NCI-H1417 treated with DMSO at 0.1 percent for 48 hours (cell line): ENCODE measurements at places on chromosomes 5 and 9.

DNA sequence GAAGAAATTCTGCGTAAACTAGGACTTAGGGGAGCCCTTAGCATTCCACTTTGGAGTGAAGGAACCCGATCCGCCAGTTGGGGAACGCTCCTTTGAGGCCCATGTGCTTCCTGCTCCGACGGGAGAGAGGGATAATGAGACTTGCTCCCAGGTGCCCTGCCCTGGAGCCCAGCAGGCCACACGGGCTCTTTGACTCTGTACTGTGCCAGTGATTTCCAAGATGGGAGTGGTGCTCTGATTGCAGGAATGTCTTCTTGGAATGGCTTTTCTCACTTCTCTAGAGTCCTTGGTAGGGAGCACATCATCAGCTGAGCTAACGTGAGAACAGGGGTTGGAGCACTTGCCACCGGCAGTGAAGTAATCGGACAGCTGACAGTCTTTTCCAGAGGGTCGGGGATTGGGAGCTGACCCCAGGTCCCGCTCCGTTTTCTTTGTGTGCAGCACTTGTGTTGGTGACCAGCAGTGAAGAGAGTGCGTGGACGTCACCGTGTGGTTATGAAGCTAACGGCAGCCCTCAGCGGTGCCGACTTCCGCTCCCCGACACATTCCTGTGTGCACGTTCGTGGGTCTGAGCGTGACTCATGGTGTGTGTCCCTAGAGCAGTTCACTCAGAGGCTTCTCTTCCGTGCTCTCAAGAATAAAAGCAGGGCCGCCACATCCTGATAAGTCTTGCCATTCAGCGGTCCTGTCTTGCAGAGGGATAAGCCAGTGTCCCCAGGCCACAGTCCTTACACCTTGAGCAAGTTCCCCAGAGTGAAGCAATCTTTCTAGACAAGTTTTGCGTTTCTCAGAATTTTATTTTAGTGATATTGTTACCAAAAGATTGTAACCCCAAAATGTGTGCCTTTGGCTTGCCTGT is 25.6 kb downstream of the ABL1 start:
- no peak for DNase-seq

GRCh38 chr9:4923580-4924544 is 61.2 kb upstream of the JAK2 start:
- no peak for DNase-seq

DNA sequence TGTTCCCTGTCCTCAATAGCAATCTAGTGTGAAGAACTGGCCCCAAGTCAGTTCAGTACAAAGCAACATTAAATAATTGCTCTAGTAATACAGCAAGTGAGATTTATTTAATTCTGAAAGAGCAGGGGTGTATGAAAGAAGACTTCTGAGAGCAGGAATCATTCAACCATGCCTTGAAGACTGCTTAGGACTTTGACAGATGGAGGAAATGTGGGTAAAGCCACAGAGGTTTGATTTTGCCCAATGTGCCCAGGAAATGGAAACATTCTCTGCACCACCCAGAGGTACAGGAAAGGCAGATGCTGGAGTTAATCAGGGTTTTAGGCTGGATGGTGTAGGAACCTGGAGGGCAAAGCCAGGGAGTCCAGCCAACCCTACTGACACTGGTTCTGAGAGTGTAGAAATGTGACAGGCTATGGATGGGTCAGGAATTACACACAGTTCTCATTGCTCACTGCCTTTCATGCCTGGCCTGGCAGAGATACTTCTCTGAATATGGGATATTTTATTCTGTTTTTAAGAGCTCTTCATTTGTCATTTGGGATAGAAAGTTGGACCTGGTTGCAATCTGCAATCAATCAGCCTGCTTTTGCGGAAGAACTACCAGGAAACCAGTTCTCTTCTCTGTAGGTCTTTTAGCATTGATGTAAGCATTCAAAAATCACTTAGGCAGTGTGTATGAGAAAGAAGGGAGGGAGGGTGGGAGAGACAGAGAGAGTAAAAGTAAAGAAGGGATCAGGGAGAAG is 88.3 kb downstream of the BRINP1 start:
- no peak for DNase-seq

- no peak for DNase-seq
Measured at GRCh38 chr9:1044643-1045042, 5.5 kb upstream of the DMRT2 start.

GRCh38 chr5:128965011-128965637 is at the start of gene SLC27A6:
Gene SLC27A6, plus strand, starts transcription at chr5:128965488. Its CDS starts 650 bp downstream, at chr5:128966138.
- no peak for DNase-seq

DNA sequence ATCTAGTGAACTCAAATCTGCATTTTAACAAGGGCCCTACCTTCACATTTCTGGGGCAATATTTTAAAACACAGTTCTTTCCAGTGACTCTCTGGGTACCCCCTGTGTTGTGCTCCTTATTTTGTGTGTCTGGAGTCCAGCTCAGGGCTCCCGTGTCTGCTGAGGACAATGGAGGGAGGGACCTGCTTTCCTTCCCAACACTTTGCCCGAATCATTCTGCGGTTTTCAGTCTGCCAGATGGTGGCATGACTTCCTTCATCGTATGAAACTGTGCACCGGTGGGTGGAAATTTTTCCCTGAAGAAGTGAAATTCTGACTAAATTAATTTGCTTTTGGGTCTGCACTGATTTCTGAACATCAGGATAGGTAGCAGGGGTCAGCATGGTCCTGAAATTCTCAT is 153.6 kb upstream of the CD180 start:
- no peak for DNase-seq

DNA sequence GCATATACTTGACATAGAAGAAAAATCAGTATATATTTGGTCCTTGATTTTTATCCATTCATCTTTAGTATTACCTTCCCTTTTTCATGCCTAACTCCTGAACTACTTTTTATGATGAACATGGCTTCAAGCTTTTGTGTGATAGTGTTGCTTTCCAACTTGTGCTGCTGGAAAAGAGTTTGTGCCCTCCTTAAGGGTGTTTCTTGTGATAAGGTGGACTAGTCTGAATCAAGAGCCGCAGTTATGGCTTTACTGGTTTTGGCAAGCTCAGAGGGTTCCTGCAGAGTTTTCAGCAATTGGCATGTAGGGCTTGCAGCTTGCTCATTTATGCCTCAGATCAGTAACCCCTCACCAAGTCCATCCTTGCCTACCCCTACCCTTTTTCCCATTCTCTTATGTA is 20.5 kb downstream of the POLR3G start:
- DNase-seq, result no peak

DNA sequence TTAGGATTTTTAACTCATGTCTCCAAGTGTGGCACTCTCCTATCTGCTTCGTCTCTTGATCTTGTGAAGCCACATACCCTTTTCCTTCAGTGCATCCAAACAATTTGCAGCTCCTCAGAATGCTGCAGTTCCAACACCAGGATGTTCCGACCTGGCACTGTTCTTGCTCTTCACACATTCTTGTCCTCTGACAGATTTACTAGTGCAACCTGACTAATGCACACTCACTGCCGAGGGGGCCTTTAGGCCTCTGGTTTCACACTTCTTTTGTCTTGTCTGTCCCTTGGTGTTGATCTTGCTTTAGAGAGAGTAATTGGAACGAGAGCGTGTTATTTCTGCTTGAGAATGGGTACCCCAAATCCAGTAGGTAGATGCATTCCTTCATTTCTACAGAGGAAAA is 15.0 kb downstream of the ARHGAP26 start:
- no peak for DNase-seq

DNA sequence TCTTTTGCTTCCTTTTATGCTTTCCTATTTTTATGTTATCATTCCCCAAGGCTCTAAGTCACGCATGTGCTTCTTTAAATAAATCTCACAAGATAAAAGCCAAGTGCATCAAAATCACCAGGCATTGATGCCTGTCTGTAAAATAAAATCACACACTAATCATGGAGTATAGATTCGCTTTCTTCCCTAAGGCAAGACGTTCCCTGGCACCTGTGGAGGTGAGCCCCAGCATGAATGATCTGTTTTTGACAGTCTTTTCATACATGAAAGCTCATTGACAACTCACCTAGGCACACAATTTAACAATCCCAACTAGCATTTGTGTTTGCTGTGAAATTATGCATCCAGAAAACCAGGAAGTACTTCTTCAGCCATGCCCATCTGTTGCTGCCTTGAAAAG is 146.9 kb upstream of the DMAC1 start:
- DNase-seq, result no peak

DNA sequence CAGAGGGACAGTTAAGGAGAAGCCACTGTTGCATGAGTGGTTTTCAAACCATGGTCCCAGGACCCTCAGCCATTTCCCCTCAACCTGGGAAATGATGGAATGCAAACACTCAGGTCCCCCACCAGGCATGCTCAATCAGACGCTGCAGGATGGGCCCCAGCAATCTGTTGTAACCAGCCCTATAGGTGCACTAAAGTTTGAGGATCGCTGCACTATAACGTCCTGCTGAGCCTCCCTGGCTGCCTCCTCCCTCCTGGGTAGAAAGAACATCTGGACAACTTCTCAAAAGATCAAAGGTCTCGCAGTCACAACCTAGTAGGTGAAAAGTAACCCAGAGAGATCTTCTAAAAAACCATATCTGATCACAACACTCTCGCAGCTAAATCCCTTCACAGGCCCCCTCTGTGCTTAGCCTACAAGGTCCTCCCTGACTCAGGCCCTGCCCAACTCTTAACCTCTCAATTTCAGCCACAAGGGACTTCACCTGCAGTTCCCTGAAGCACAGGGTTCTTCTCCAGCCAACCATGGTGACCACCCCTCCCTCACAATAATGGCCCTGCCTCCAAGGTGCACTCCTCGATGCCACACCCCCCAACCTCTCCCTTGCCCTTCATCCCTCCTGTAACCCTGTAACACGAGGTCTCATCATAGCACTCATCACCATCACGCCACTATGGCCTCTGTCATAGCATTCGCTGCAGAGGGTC is 3.5 kb downstream of the SHB start:
- DNase-seq, result no peak

GRCh38 chr9:108207561-108208165 is 648.1 kb downstream of the ACTL7B start:
- DNase-seq, result no peak

- no peak for DNase-seq
Measured at GRCh38 chr9:133074111-133074651, 12.4 kb downstream of the CEL start.

GRCh38 chr5:51159606-51160005 is 223.6 kb upstream of the ISL1 start:
- no peak for DNase-seq

DNA sequence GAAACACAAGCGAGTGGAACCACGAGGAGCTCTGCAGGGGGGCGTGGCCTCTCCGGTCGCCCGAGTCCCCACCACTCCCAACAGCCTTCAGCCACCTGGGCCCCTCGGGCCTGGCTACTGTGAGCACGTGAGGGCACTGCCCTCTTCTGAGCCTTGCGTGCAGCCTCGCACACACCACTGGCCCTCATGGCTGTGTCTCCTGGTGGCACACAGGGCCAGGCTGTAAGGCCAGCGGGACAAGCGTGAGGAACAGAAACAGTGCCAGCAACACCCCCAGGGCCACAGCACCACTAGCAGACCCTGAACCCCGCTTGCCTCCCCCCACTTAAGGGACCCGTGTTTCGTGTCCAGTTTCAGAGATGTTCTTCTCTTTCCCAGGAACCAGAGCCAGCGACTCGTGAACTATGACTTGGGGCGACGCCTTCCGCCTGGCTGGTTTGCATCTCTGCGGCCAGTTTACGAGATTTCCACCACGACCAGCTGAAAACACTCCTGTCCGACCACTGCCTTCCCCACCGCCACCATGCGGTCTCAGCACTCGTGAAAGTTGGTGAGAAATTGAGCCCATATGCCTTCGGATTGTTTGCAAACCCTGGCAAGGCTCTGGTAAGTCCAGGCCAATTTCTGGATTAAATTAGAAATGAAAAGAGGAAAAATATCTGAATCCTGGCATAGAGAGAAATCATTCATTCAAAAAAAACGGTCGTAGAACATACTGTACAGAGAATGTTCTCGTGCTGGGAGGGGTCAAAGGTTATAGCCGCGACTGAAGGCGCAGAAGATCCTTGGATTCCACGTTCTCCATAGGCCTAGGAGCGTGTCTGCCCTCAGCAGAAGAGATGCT is 135.6 kb downstream of the ZNF354C start:
- no peak for DNase-seq

DNA sequence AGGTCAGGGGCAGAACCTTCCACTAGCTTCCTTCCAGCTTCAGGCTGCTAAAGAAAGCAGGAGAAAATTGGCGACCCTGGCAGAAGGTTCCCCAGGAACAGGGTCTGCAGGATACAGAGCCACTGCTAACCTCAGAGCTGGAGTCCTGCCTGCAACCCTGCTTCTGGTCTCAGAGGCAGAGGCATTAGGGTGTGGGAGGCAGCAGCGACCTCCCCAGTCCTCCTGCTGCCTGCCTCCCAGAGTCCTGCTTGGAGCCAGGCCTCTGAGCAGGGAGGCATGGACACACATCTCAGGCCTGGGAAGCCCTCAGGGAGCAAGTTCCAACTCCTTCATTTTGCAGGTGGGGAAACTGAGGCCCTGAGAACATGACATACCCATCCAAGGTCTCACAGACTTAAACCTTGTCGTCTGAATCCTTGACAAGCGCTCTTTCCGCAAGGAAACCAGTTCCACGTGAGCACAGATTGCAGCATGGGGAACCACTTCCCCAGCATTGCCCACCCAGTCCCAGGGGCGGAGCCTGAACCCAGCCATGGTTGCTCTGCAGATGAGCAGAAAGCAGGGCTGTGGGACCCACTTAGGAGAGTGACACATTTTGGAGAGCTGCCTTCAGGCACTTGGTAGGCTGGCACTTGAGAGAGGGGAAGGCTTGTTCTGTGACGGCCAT is 28.2 kb upstream of the HAND1 start:
- DNase-seq, result no peak
